ENCODE measurements at places on chromosomes 16 and 17.

GRCh38 chr17:47238321-47239010, 15.2 kb upstream of the ITGB3 start:
- DNase-seq, result no peak

DNA sequence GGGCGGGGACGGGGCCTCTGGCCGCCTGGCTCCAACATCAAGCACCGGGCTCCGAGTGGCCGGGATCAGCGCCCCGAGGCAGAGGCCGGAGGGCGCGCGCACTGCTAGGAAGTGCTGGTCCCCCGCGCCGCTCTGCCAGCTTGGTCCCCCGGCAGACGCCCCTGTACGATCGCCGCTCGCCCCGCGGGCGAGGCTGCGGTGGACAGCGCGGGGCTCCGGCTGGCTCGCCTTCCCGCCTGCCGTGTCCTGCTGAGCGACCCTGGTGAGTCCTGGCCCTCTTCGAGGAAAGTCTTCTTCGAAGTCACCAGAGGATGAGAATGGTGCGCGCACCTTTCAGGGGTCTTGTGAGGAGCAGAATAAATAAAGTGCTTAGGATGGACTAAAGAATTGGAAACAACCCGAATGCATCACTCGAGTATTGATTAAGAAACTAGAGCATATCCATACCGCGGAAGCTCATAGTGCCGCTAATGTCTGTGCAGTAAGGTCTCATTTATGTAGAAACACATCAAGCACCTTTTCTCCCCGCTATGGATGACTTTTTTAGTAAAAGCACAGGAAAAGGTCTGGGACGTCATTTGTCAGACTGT, 392 bp downstream of the ZNF213 start:
- DNase-seq, result no peak

DNA sequence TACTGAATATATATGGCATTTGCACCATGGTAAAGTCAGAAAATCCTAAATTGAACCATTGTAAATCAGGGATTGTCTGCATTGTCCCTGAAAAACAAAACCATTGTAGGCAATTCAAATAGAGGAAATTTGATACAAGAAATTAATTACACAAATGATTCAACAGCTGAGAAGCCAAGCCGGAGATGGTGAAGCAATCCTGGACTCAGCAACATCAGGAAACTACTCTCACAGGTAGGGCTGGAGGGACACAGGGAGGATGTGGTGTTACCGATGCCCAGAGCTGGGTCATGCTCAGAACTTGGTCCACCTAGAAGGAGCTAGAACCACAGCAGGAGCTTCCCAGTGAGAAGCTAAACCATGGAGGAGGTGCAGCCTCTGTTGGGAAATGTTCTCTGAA, 18.5 kb upstream of the SCNN1B start:
- DNase-seq, result no peak

DNA sequence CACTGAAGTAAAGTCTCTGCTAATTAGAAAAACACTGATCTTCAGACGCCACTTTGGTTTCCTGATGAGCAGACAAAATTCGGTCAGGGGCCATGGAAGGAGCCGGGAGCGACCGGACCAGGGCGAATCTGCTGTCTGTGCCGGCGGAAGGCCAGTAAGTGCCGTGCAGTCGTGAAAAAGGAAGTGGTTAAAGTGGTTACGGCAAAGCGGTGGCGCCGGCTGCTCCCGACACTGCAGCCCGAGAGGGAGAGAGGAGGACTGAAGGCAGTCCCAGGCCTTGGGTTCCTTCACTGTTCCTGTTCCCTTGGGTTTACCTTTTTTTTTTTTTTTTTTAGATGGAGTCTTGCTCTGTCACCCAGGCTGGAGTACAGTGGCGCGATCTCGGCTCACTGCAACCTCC, 17.3 kb upstream of the HEXD start:
- peak; percentile 38 for DNase-seq

- DNase-seq, result no peak
These were observed 84.3 kb downstream of the CYTH1 start for GRCh38 chr17:78697554-78698343.

DNA sequence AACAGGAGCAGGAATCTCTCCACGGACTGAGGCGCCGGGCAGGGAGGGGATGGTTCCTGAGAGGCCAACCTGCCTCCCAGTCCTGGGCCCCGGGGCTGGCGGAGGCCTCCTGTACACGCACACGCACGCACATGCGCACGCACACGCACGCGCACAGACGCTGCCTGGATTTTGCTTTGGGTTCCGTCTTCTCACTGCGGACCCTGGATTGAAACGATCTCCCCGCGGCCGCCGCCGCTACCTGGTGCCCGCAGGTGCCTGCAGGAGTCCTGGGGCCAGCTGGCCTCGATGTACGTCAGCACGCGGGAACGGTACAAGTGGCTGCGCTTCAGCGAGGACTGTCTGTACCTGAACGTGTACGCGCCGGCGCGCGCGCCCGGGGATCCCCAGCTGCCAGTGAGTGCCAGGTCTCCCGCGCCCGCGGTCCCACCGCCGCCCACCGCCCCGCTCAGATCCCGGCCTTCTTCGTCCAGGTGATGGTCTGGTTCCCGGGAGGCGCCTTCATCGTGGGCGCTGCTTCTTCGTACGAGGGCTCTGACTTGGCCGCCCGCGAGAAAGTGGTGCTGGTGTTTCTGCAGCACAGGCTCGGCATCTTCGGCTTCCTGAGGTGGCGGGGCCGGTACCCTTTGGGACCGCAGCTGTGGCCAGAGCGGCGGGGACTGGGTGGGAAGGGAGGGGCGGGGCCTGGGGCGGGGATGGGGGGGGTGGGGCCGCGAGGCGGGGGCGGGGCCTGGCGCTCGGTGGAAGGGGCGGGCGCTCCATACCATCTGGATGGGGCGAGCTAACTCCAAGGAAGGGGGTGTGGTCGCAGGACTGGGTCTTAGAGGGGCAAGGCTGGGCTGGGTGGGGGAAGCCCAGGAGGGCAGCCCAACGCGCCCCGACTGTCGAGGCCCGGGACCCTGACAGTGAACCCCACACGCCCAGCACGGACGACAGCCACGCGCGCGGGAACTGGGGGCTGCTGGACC, 12.3 kb downstream of the CES4A start:
- DNase-seq, result no peak

GRCh38 chr17:40791111-40791510, 8.6 kb downstream of the KRT28 start:
- no peak for DNase-seq

DNA sequence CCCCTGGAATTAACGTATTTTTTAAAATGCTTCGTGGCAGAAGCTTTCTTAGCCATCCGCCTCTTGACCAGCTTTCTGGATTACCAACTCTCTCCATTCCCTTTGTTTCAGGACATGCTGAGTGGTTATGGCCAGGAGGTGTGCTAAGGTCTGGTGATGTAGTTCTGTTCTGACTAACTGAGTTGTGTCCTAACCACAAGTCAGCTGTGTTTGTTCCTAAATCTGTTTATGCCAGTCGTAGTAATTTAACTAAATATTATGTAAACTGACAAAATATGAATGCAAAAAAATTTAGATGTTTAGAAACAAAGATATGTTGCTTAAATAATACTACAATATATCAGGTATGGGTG, 61.6 kb downstream of the MRTFB start:
- DNase-seq, result no peak

DNA sequence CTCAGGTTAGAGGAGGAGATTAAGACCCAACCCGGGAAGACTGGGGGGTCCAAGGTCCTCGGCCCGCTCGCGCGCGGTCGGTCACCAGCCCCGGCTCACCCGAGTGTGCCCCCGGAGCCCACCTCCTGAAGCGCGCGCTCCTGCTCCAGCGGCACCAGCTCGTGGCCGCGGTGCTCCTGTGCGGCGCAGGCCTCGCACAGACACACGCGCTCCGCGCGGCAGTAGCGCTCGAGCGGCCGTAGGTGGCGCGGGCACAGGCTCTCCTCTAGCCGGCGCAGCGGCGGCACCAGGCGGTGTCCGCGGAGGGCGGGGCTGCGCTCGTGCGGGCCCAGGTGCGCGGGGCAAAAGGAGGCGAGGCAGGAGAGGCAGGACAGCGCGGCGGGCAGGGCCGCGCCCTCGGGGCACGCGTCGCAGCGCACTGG, 618 bp downstream of the TRIM47 start:
- no peak for DNase-seq

GRCh38 chr17:67666028-67666427, 51.7 kb upstream of the NOL11 start:
- DNase-seq, result no peak

DNA sequence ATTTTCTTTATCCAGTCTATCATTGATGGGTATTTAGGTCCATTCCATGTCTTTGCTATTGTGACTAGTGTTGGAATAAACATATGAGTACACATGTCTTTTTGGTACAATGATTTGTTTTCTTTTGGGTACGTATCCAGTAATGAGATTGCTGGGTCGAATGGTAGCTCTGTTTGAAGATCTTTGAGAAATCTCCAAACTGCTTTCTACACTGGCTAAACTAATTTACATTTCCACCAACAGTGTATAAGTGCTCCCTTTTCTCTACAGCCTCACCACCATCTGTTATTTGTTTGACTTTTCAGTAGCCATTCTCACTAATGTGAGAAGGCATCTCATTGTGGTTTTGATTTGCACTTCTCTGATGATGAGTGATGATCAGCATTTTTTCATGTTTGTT, 103.7 kb downstream of the GOSR1 start:
- no peak for DNase-seq

- no peak for DNase-seq
These were observed 94.8 kb upstream of the CBX4 start for GRCh38 chr17:79933863-79934652.

DNA sequence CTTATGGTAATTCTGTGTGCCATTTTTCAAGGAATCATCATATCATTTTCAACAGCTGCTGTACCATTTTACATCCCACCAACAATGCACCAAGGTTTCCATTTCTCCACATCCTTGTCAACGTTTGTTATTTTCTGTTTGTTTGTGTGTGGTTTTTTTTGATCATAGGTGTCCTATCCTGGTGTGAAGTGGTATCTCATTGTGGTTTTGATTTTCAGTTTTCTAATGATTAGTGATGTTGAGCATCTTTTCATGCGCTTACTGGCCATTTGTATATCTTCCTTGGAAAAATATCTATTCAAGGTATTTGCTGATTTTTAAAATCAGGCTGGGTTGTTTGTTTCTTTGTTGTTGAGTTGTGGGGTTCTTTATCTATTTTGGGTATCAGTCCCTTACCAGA, 15.0 kb downstream of the CHD9 start:
- DNase-seq, result no peak
